Regular cardiac myocyte (primary cell): ENCODE measurements at places on chromosomes 6 and 20. TPM values are rescaled to one million over a fixed set of nuclear protein-coding genes. Genes with fewer than 3 reads are reported as not detected.

Gene ABHD16B
- total RNA-seq: not detected in 2 replicates

Gene C20orf144
- total RNA-seq: 0.19 and 0.28 TPM in 2 replicates

Gene EDN1
- total RNA-seq: 46.8 and 87.4 TPM in 2 replicates

Gene ROS1
- under 0.01 TPM in 2 replicates for total RNA-seq
